Activated CD8-positive, alpha-beta memory T cell treated with anti-CD3 and anti-CD28 coated beads for 24 hours (primary cell): ENCODE measurements at places on chromosomes 6 and 20.

DNA sequence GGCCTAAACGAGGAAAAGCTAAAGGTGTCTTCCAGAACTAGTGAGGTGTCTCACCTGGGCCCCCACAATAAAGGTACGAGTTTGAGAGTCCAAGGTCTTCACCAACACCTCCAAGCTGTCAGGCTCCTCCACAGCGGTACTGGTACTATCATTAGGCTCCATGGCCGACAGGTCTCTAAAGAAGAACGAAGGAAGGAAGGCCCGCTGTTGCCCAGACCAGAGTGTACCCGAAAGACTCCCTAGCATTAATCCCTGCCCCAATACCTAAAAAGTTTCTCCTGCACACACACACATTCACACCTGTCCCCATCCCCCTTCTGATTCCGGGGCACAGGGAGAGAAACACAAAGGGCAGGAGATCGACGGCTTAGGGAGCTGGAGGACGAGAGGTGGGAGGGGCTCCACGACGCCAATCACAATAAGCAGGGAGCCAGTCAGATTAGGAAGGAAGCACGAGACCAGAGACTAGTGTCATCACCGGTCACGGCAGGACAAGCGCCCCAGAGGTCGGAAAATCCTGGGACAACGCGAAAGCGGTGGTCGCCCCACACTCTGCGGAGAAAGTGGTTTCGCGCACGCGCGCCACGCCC, 764 bp downstream of the BAG6 start:
- DNase-seq = no peak

DNA sequence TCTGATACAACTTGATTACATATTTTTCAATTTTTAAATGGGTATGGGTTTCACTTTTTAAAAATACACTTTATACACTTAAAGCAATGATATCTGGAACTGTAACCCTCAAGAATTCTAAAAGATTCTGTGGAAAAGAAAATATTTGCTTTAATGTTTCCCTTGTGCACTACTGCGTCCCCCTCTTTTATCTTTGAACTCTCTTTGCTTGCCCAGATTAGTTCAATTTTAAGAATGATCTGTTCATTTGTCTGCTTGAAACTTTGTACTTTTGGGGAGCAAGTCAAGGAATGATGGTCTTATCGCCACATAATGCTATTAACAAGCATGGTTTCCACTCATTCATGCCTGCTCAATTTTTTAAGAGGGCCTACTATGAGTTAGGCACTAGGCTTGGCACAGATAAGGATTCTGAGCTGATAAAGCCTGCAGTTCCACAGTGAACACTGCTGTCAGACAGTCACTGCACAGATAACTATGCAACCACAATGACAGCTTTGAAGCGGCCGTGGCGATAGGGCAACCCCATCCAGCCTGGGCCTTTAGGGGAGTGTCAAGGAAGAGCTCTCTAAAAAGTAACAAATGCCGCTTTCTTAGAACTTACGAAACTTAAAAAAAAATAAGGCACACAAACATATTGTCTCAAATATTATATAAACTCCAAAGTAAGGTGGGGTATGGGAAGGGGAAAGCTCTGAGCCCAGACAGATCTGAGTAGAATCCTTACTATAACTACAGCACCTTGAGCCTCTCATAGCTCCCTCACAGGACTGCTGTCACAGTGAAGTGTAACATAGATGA, 29.7 kb downstream of the FYN start:
- DNase-seq = no peak

GRCh38 chr6:167676000-167676665, 150.6 kb upstream of the AFDN start:
- no peak for DNase-seq

DNA sequence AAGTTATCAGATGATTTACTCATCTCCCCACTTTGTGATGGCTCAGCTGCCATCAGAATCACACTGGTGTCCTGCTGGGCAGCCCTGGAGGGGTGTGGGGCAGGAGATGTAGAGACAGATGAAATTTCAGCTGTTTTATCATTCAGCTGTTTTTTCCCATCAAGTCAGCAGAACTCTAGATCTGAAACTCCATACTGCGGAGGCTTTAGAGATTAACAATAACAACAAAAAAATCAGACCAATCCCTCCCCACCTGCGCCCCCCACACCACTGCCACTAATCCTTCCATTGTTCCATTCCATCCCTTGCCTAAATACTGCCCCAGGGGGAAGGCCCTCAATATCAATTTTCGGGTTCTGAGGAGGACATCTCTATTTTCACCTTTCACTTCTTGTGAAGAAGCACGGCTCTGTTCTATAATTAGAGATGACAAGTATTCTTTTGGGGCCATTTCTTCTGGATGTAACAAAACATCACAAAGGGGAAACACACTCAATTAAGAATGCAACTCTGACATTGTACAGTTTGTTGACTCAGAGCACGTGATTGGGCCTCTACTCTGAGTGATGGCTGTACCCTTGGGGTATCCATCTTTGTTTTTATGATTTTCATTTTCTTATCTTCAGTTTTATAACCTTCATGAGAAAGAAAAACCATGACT, 396.3 kb downstream of the ZFAND3 start:
- DNase-seq = no peak

- DNase-seq = no peak
Measured at GRCh38 chr6:130852844-130853554, 25.8 kb downstream of the SMLR1 start.

GRCh38 chr6:38452816-38453660, 186.7 kb downstream of the BTBD9 start:
- no peak for DNase-seq

DNA sequence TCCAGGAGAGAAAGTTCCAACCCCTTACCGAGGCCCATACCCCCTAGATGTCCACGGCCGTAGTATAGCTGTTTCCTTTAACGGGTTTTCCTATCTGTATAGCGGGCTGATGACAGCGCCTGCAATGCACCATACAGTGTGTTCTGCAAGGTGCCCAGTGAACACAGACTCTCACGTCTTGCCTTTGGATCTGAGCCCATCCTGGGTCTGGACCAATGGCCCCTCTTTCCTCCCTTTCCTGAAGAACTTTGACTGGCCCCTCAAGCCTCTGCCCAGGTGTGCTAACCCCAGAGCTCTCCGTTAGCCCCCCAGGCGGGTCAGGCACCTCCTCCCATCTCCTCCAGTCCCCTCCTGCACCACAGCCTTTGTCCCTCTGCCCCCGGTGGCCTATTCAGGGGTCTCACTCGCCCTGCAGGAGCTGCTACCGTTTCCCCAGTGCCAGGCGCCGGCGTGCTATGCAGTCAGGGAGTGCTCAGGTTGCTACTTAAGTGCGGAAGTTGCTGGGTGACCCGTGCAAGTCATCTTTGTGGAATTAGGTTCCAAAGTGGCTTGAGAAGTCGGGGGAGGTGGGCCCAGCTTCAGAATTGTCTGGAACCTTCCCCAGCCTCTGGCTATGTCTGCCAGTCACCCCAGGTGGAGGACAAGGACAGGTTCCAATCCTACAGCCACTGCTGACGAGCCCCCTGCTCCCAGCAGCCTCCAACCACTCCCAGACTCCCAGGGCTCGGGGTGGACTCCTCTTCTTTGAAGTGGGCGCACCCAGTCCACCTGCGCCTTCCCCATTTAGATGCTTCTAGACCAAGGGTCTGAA, 35.0 kb upstream of the ZBP1 start:
- peak; percentile 55 for DNase-seq

DNA sequence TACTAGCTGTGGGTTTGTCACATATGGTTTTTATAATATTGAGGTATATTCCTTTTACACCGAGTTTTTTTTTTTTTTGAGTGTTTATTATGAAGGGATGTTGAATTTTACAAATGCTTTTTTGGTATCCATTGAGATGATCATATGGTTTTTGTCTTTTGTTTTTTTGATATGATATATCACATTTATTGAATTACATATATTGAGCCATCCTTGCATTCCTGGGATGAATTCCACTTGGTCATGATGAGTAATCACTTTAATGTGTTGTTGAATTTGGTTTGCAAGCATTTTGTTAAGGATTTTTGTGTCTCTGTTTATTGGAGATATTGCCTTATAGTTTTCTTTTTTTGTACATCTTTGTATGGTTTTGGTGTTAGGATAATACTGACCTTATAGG, 3.3 kb upstream of the ZNF337 start:
- no peak for DNase-seq

GRCh38 chr6:135871296-135871695, 19.8 kb downstream of the PDE7B start:
- no peak for DNase-seq

DNA sequence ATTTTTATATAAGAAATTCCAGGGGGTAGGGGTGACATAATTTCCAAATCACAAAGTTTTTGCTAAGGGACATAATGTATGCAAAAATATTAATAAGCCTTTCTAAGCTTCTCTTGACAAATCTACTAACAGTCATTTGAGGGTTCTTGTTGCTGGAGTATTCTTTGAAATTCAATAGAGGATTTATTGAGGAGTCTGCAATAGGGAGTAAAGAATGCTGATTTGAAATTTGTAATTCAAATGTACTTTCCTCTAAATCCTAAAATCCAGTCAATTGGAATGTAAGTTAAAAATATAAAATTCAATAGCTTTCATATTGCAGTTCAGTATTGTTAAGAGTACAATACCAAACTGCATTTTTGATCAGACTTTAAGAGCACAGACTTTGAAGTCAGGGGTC, 17.1 kb upstream of the LCA5 start:
- no peak for DNase-seq

GRCh38 chr20:63617092-63617875, 9.6 kb downstream of the GMEB2 start:
- no peak for DNase-seq

DNA sequence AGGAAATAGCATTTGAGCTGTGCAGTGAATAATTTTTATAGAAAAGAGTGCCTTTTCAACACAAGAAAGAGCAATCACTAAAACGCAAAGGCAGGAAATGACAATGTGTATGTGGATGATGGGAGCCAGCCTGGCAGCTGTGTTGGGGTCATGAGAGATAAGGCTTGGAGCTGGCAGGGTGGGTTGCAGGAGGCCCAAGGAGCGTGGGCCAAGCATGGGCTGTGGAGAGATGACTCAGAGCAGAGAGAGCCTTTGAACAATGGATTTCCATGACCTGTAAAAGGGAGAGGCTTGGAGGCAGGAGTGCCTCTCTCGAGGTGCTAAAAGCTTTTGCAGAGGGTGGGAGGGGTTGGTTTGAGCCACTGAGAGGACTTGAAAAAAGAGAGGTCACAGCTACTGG, 6.6 kb upstream of the TBC1D7 start:
- no peak for DNase-seq

DNA sequence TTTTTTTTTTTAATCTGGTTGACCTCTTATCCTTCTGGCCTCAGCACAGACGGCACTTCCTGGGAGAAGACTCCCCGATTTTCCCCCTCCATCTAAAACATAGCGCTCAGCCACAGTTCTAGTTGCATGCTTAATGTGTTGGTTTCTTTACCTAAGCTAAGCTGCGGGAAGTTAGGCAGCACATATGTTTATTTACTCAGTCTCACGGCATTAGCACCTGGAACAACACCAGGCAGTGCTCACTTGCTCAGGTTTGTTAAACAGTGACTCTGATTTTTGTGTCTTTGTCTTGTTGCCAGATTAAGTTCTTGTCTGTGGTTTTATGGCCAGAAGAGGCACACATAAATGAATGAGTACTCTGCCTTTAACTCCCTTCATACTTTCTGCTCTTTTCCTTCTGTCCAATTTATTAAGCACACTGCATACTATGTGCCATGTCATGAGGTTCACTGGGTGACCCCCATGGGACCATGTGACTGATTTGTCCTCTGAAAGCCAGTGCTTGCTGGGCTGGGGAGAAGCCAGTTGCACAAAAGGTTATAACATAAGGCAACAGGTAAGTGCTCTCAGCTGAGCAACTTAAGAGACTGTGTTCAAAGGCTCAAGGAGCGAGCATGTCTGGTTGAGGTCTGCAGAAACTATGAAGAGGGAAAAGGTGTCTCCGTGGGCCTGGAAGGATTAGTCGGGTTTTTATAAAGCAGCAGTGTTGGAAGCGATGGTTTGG, 93.6 kb downstream of the RPP40 start:
- DNase-seq = no peak

- DNase-seq = no peak
Measured at GRCh38 chr20:63794614-63795013, 36.5 kb downstream of the ZBTB46 start.

DNA sequence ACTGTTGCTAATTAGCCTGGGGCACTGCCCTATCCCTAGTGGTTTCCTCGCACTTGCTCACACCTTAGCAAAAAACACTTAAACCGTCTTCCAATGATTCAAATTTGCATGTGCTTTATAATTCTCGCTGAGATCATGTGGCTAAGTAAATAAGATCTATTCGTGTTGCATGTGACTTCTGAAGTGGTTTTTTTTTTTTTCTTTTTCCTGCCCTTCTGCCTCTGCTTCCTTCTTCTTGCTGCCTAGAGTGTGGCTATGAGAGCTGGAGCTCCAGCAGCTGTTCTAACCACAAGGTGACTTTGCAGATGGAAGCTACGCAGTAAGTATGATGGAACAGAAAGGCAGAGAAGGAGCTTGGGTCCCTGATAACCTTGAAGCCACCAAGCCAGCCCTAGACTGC, 36.5 kb downstream of the SULF2 start:
- no peak for DNase-seq

GRCh38 chr20:34538671-34539123, 19.8 kb upstream of the MAP1LC3A start:
- peak; percentile 79 for DNase-seq

GRCh38 chr6:114227944-114228468, 114.8 kb downstream of the HS3ST5 start:
- DNase-seq = no peak

- no peak for DNase-seq
Measured at GRCh38 chr20:235891-236290, 8.8 kb downstream of the DEFB129 start.

- DNase-seq = no peak
Measured at GRCh38 chr6:16600026-16600425, 161.2 kb downstream of the ATXN1 start.

DNA sequence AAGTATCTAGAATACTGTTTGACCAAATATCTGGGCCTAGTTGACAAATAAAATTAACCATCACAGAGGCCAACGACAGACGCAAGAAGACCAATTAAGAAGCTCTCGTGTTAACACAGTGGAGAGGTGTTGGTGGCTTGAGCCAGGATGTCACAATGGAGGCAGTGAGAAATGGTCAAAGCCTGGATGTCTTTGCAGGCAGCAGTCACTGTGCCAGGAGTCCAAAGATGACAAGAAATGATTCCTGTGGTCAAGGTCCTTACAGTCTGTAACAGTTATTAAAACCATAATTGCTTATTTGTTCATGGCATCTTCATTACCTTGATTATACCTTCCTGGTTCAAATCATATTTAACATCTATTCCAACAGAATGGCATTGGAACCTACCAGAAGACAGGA, 91.3 kb upstream of the EDN1 start:
- no peak for DNase-seq

- no peak for DNase-seq
Measured at GRCh38 chr6:66930559-66931290, 1223.7 kb upstream of the EYS start.

DNA sequence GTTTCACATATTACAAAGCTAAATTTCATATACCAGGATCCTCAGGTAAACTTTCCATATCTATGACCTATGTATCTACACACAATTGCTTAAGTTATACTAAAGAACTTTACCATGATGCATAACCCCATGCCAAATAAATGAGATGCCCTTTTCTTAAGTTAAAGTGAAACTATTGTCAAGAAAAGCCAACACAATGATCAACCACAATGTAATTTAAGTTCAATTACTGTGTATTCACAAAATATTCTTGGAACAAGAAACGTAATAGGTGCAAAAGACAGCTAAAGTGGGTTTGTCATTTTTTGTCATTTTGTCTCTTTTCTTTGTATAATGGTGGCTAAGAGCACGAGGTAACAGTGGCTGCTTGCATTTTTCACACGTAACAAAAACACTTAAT, 158.0 kb upstream of the SHLD1 start:
- no peak for DNase-seq
